ENCODE measurements at places on chromosomes 12 and 14.
A peak's percentile ranks its signal among the peaks of the same experiment; 100 is the strongest.

DNA sequence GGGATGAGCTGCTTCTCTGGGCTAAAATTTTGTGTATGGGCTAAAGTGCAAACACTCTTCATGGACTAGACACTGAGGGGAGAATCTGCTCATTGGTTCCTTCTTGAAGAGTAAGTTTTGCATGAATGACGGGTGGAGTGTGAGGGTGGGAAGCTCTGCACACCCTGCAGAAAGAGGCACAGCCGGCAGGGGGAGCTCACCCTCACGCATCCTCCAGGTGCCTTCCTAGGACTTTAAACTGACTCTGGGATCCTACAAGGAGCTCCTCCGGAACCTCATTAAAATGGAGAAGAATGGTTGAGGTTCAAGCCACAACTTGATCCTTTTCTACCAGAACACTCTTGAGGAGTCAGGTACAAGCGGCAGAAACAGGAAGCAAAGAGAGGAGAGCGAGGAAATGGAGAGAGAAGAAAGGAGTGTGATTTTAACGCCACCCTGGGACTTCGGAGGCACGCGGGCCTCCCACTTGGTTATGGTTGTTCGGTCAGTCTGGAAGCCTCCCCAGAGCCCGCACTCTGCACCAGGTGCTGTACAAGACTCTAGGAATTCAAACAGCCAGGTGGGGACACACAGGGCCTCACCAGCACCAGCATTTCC lies 87.5 kb downstream of the SETD3 start:
- DNase-seq = peak; percentile 19

GRCh38 chr12:69240631-69240995 lies 1.2 kb downstream of the CPSF6 start:
- peak; percentile 30 for DNase-seq

DNA sequence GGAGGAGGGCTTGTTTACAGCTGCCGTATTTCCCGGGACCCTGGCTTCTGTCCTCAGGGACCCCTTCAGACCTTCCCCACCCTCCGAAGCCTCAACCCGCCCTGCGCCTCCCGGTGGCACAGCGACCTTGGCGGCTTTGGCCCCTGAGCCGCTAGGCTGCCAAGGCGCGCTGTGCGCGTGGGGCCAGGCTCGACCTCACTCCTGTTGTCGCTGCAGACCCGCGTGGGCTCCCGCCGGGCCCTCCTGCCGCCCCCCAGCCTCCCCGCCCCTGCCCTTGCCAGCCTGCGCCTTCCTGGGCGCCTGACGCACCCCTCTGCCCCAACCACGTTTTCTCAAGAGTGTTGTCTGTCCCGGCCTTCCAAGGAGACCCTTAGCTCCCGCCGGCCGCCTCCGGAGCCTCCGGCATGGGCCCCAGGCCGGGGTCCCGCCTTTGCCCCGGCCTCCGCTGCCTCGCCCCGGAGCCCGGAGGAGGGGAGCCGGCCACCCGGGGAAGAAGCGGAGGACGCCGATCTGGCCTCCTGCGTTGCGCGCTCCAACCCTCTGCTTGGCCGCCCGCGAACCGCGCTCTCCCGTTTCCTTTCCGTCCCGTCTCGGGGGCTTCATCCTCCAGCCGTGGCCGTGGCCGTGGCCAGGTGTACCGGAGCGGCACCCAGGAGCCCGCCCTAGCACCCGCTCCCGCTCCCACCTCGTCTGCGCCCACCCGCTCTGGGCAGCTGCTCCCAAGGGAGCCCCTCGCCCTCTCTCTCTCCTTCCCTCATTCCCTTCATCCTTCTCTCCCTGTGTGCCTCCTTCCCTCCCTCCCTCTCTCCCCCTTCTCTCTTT lies 19.9 kb downstream of the PPP2R5C start:
- DNase-seq = peak; percentile 15

DNA sequence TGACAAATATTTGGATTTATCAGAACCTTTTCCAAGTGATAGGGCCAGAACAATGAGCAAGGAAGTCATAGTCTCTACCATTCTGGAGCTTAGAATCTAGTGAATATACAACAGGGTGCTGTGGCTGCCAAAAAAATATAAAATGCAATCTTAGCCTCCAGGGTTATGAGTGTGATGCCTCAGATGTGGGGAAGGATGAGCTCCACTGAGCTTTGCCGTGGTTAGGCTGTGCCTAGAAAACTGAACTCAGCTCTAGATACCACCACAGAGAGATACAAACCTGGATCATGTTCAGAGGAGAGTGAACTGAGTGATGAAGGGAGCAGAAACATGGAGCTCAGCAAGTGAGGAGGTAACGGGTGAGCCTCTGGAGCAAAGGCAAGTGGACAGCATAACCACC lies 138.1 kb upstream of the HIF1A start:
- no peak for DNase-seq

DNA sequence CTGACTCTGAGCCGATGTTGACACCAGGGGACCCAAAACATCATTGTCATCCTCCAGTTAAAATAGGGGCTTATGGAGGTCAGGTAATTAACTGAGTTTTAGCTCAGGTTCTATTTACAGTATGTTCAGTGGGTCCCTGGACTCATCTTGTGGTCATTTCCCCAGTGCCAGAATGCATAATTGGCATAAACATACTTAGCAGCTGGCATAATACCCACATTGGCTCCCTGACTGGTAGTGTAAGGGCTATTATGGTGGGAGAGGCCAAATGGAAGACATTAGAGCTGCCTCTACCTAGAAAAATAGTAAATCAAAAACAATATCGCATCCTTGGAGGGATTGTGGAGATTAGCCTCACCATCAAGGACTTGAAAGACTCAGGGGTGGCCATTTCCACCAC lies 350.9 kb downstream of the C12orf75 start:
- no peak for DNase-seq

DNA sequence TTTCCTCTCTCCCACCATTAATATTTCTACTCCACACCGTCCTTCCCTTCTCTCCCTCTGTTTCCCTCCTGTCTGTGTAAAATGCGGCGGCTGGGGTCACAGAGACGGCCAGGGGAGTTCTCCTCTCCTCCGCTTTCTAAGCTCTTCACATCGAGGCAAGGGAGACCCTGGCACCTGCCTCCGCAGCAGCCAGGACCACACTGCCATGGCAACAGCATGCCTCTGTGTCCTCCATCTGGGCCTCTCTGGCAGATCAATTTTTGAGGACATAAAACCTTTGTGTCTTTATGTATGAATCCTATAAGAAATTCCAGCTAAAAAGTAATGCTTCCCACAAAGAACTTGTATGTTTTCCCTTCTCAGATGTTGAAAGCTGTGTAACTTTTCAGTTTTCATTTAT lies 41.4 kb downstream of the DYRK4 start:
- no peak for DNase-seq

DNA sequence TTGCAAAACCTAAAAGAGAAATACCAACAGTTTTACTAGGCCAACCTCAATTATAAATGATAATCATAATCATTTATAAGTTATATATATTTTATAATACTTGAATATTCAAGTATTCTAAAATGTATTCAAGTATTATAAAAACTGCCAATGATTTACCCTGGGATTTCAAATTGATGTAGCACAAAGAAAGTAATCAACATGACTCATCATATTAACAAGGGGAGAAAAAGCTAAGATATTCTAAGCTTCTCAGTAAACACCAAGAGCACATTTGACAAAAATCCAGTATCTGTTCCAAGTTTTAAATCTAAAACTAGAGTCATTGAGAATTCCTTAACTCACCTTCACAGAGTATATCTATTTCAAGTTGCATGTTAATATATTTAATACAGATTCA lies 56.1 kb downstream of the CAPZA3 start:
- DNase-seq = no peak

DNA sequence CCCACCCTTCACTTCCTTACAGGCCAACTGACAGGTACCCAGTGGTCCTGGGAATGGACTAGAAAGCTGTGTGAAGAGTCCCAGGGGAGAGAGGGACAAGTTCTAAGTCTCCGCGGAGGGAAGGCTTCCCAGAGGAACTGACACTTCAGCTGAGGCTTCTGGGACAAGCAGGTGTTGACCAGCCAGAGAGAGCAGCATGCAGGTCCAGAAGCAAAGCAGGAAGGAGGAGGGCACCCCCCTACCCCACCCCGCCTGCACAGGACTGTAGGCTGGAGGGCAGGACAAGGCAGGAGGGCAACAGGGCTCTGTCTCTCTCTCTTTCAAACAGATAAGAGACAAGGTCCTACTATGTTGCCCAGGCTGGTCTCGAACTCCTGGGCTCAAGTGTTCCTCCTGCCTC lies 58.2 kb upstream of the CORO1C start:
- no peak for DNase-seq

- no peak for DNase-seq
These were observed 14.2 kb downstream of the BLTP3B start for GRCh38 chr12:100128512-100128908.

GRCh38 chr12:52166672-52167071 lies 25.1 kb downstream of the KRT80 start:
- no peak for DNase-seq

- no peak for DNase-seq
These were observed 251.0 kb upstream of the SFSWAP start for GRCh38 chr12:131459773-131460365.

DNA sequence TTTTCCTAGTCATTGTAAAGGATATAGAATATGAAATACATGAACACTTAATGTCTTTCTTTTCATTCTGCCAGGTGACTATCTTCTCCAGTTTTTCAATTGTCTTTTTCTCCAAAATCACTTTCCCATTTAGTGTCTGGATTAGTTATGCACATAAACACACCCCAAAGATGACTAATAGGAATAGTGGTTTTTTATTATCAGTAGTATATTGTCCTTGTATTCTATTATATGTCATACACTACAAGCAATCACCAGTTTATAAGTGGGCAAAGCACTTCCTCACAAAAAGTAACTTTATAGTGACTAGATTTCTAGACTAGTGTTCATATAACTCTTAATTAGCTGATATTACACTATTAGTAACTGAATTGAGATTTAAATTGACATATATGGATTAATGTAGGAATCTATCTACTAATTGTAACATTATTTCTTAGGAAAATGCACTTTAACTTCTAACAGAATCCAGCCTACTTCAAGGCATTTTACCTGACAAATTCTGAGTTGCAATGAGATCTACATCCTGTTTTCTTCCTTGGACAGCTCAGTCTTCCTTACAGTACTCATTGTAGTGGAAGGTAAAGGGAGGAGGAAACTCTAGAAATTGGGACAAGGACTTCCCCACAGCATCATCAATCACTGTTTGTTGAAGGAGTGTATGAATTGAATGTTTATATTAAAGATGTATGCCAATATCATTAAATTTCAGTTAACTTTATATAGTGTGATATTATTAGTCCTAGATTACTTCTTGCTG lies 186.1 kb upstream of the GARIN2 start:
- no peak for DNase-seq

DNA sequence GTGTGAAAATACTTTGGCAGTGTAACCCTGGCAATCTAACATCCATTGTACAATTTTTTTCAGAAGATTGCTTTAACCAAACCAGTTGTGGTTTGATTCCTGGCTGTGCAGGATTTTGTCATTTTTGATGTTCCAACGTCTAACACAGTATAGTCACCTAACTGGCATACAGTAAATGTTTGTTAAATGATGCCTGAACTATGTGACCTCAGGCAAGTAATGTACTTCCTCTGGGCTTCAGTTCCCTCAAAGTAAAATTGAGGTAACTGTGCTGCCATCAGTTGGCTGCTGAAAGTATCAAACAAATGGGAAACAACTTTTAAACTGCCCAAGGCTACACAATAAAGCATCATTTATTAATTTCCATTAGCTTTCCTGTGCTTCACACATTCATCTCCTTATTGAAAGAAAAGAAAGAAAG lies 4.3 kb downstream of the TM7SF3 start:
- no peak for DNase-seq

DNA sequence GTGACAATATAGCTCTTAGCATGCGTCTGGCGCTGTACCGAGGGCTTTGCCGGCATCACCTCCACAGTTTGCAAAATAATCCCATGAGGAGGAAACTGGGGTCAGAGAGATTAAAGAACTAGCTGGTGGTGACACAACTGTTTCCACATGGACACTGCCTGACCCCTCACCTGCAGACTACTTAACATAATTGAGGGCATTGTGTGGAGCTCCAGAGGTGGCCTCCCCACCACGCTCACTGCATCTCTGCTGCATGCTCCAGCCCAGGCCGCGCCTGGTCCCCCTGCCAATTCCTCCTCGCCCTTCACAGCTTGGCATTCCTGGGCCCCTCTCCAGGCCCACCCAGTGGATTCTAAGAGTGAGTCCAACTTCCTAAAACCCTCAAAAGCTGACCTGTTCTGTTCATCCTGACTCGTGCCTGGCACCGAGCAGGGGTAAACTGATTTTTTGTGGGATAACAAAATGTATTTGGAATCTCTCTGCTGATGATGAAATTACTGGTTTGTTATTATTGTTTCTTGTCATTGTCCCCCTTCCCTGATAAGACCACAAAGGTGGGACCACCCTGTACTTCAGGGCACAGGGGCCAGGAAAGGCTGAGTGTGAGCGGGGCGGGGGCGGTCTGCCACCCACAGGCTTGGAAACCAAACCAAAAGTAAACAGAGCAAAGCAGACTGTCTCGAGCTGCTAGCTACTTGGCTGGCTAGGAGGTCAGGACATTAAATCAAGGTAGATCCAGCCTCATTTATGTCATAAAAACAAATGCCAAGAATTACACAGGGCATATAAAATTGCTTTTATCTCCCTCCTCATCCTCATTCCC lies 40.6 kb downstream of the CHGA start:
- no peak for DNase-seq

- DNase-seq = no peak
These were observed 42.8 kb downstream of the STXBP6 start for GRCh38 chr14:25006961-25007795.

GRCh38 chr14:42140001-42140400 lies 533.3 kb downstream of the LRFN5 start:
- DNase-seq = no peak

DNA sequence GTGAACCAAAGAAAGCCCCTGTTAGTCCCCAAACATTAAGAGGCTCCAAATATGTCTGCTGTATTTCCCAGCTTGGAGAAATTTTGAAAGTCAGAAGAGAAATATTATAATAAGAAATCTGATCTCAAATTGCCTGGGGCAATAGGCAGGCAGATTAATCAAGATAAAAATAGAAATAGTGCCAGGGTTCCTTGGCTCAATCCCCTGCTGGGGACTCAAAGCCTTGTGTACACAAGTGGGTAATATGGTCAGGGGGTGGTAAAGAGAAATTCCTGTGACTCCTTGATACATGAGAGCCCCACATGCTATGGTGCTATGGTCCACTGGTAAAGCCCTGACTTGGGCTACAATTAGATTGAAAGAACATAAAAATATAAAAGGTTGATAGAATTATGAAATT lies 41.3 kb upstream of the ARID2 start:
- no peak for DNase-seq

- no peak for DNase-seq
These were observed 11.3 kb upstream of the SCFD1 start for GRCh38 chr14:30610787-30611343.

DNA sequence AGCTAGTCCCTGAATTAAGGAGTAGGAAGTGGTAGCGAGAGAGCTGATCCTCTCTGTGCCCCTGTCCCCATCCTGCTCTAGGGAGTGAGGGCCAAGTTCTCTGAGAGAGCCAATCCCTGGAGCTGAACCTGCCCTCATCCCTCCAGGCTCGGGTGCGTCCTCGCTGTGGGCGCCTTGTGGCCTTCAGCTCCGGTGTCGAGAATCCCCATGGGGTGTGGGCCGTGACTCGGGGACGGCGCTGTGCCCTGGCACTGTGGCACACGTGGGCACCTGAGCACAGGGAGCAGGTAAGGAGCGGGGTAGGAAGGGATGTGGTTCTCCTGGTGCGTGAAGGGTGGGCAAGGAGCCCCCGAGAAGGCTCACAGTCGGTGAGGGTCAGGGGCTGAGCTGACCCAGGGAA lies 1.9 kb upstream of the GNB3 start:
- no peak for DNase-seq
